ENCODE measurements at places on chromosomes 11 and 22. TPM values are rescaled to one million over a fixed set of nuclear protein-coding genes. Genes with fewer than 3 reads are reported as not detected.

- no peak for DNase-seq
These were observed 81.6 kb downstream of the PDHX start for GRCh38 chr11:34997952-34998528.

- no peak for DNase-seq
These were observed 37.7 kb downstream of the TCIRG1 start for GRCh38 chr11:68076371-68077042.

DNA sequence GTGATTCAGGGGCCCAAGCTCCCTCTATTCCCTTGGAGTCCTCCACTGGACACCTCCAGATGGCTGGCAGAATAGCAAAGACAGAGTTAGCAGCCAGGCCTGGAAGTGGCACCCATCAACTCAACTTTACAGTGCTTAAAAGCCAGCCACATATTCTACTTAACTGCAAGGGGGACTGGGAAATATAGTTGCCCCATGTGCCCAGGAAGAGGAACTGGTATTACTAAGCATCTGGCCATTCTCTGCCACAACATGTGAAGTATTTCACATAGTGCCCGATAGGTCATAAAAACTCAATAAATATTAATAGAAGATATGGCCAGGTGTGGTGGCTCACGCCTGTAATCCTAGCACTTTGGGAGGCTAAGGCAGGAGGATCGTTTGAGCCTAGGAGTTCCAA is 5.5 kb upstream of the IL10RA start:
- no peak for DNase-seq

- DNase-seq = no peak
These were observed 15.1 kb downstream of the CWC15 start for GRCh38 chr11:94958121-94958696.

GRCh38 chr11:45816614-45817013 is 11.7 kb downstream of the SLC35C1 start:
- DNase-seq = no peak

The OR8B4 gene
- total RNA-seq = not detected

The SERPINH1 gene
- 58.5 TPM for total RNA-seq

All from left ventricle myocardium superior (tissue), 1 donor.